ENCODE measurements at places on chromosomes 5 and 9.

GRCh38 chr9:133845440-133845839, 107.3 kb upstream of the SARDH start:
- DNase-seq, result no peak

DNA sequence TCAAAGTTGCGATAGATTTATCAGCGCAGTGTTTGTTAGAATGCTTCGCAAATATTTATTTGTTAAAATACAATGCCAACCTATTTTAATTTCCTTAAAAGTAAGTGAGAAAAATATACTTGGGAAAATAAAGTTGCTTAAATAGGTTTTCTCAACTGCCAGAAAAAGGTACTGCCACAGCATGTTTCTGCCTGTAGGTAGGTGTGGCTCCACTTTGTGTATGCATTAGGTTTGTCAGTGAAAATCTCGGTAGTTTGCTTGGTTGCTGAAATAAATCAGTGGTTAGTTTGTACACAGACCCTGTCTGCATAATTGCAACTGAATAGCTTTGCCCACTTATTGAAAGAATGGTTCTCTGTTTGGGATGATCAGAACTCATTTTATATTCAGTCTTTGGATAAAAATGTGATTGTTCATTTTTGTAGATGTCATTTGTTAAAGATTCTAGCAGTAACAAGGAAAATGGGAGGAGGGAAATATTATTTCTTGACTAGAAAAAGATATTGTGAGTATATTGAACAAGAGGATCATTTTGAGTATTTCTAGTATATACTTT, 25.7 kb downstream of the C9orf85 start:
- DNase-seq, result no peak

DNA sequence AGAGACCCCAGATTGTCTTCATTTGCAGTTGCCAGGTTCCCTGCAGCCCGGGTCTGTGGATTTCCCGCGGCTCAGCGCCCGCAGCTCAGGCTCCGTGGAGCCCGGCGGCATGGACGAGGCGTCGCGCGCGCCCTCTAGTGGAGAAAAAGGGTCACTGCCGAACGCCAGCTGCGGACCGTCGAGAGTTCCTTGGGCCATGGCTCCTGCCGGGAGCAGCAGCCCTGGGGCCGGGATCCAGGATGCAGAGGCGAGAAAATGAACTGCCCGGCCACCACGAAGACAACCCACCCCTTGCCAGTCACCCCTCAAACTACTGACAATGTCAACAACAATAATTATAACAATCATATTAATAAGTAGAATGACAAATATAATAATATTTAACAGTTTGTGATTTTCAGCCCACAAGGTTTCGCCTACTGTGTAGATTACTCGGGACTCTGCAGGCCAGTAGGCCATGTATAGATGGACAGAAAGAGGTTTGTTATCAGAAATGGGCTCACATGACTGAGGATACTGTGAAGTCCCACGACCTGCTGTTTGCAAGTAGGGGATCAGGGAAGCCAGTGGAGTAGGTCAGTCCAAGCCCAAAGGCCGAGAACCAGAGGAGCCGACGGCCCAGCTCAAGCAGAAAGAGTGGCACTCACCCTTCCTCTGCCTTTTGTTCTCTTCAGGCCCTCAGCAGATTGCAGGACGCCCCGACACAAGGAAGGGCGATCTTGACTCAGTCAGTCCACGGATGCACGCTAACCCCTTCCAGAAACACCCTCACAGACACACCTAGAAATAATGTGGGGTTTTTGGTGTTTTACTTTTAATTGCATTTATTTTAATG, 43.1 kb downstream of the BOD1 start:
- DNase-seq, result peak; percentile 23

DNA sequence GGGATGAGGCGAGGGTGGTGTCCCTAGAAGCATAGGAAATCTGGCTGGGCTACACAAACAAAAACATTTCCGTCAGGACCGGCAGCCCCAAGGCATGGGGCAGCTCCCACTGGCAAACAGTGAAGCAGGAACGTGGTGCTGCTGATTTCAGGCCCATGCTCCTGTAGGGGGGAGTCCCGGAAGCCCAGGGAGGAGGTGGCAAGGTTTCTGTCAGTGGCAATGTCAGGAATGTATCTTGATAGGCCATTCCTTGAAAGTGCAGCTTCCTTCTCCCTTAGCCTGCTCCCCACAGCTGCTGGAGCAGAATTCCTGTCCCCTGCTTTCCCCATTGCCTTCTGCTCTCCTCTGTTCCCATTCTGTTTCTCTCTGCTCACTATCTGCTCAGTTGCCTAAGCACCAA, 42.4 kb downstream of the MRRF start:
- no peak for DNase-seq

- DNase-seq, result no peak
Measured at GRCh38 chr9:117046666-117047327, 359.7 kb downstream of the TRIM32 start.

GRCh38 chr5:80189201-80189600, 66.6 kb downstream of the SERINC5 start:
- no peak for DNase-seq

GRCh38 chr9:126833710-126834345, 26.6 kb upstream of the ZBTB34 start:
- peak; percentile 20 for DNase-seq

- DNase-seq, result peak; percentile 21
Measured at GRCh38 chr5:169637085-169637548, at the start of gene DOCK2. Gene DOCK2 (plus strand): TSS chr5:169637275. CDS start chr5:169637327, 52 bp downstream.

GRCh38 chr9:76591256-76591950, 132.4 kb downstream of the GCNT1 start:
- DNase-seq, result no peak

DNA sequence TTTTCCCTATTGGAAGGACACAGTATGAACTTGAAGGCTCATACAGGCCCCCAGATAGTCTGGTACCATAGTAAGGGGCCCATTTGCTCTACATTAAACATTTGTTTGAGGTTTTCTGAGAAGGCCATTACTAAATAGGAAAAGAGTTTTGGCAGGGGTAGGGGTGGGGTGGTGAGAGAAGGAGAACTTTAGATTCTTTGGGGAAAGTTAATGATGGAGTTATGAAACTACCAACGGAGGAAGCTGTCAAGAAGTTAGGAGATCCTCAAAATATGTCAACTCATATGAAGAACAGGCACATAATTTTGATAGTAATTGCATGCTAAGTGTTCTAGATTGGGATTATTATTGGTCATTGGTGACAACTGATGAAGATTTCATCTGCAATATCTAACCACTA, 114.7 kb downstream of the TAF11L14 start:
- no peak for DNase-seq

DNA sequence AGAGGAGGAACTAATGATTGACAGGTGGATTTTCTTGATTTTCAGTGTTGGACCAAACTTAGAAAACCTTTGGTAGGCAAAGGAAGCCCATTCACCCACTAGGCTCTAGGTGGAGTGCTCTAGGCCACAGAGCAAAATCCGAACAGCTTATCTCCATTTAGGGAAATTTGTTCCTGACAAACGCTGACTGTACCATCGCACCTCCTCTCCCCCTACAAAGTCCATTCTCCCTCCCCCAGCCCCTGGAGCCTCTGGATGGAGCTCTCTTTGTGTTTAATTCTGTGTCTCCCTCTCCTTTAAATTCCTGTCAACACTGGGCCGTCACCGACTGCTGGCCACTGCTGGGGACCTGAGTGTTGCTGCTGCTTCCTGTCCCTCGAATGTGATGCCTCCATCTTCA, 350.1 kb upstream of the IRX2 start:
- DNase-seq, result no peak

- DNase-seq, result no peak
Measured at GRCh38 chr5:39466846-39467245, 42.1 kb upstream of the DAB2 start.

DNA sequence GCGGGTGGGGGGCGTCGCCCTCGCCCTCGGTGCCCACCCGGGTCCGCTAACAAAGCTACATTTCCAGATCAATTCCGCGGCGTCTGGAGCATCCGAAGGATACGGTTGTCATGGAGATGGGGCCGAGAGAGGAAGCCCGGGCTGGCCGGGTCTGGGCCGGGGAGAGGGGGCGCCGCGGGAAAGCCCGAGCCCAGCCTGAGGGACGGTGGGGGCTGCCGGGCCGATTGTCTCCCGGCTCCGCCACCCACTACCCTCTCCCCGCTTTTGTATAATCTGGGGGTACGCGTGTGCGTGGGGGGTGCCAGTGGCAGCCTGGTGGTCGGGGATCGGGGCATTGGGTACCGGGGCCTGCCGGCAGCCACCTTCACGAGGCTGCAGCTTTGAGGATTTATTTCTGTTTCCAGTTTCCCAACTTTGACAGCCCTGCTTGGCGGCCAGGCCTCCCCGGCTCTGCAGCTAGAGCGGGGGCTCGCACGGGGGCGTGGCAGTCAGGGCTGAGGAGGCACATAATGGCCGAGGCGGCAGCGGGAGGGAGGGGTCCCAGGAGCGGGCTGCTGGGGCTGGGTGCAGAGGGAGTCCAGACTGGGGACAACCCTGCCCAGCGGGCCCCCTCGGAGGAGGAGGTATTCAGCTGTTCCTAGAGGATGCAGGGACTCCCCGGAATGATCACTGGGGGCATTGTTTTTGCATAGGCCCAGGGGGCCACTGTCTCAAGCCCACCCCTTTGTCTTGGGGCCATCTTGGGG, 626 bp downstream of the PSD2 start:
- peak; percentile 34 for DNase-seq

GRCh38 chr9:13446938-13447842, 167.7 kb upstream of the MPDZ start:
- no peak for DNase-seq

DNA sequence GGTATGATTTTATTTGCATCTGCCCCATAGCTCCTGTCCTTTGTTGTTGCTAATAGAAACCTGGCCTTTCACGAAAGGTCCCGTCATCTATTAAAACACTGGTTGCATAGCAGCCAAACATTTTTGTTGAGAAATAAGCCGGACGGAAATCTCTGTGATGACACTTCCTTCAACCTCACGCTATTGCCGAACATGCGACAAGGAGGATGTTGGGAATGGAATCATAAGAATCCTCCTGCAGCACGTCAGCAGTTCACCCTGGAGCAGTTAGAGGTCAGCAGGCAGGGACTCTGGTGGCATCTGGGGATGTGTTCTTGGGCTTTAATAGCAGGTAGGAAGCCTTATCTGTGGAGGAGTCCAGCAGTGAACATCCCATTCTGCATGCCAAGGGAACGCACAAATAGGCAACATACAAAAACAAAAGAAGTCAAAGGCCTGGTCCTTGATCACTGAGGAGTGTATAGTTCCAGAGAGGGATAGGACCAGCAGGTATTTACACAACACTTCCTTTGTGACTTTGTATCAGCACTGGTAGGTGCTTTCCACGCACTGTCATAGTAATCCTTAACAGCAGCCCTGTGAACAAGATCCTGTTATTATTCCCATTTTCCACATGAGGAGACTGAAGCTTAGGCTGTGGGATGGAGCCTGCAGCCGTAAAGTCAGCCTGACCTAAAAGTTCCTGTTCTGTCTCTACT, 33.4 kb downstream of the ARHGAP26 start:
- DNase-seq, result no peak

DNA sequence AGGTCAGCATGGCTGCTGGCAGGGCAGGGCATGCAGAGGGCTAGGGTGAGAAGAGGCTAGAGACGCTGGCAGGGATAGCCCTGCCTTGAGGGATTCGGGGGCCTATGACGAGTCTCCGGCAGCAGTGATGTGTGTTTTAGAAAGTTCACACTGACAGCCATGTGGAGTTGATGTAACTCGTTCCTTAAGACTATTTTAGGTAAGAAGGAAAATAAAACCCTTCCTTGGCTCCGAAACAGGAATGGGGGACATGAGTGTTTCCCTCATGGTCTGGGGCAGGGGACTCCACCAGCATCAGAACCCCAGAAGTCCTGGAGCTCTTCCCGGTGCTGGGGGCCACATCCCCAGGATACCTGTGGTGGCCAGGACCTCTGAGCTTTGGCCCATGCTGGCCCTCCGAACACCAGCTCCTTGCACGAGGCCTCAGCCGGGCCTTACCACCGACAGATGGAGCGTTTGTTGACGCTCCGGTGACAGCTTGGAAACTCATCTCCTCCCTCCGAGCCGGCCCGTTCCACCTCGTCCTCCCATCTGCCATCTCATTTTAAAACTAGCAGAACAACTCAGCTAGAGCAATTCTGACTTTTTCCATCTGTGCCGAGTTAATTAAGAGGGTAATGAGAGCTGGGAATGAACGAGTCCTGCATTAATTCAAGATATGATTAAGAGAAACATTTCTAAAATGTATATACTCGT, 337.7 kb downstream of the CDK5RAP2 start:
- DNase-seq, result peak; percentile 23

GRCh38 chr5:173155912-173156311, 11.6 kb downstream of the BNIP1 start:
- DNase-seq, result no peak

DNA sequence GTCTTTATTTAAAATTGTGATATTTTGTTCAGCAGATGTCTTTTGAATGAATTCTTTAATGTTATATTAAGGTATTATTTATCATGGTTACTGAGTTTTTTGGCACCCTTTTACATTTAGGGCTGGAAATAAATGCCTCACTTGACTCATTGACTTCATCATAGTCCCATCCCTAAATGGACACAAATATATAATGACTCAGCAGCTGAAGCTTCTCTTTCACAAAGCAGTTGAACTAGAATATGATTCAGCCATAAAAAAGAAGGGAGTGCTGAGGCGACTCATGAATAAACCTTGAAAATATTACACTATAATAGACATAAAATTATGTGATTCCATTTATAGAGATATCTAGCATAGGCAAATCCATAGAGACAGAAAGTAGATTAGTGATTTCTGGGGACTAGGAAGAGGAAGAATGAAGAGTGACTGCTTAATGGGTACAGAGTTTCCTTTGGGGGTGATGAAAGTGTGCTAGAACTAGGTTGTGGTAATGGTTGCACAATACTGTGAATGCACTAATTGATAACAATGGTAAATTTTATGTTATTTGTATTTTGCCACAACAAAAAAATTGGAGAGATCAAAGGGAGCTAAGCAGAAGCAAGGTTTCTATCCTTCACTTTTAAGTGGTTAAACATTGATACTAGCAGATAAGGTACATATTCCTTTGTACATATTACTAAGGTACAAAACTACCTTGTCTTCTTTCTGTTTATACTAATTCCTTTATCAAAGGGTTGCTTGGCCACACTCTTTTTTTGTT, 449.6 kb downstream of the NTRK2 start:
- no peak for DNase-seq

- no peak for DNase-seq
Measured at GRCh38 chr5:127673117-127673800, 24.4 kb downstream of the CTXN3 start.

DNA sequence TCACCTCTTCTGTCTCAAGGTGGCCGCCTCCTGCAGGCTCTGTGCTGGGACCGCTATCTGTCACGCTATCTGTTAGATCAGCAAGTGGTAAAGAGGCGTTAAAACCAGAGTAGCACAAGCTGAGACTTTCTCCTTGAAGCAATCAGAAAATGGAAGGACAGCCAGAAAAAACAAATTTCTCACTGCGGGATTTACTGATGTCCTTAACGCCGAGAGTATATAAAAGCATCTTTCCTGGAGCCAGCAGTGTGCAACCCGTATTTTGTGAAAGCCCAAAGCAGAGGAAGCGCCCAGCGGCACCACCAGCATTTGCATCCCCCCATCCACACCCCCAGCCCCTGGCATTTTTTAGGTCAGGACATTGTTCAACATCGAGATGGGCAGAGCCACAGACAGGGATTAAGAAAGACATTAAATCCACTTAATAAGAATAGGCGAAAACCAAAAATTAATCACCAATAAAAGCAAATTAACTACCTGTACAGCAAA, 48.6 kb downstream of the DUSP1 start:
- DNase-seq, result no peak

- no peak for DNase-seq
Measured at GRCh38 chr9:93673839-93674334, 97.5 kb downstream of the PHF2 start.

- DNase-seq, result no peak
Measured at GRCh38 chr5:107578051-107578635, 92.6 kb downstream of the EFNA5 start.

GRCh38 chr5:32017692-32018367, 156.3 kb downstream of the GOLPH3 start:
- DNase-seq, result no peak

- no peak for DNase-seq
Measured at GRCh38 chr5:103371046-103371607, 112.6 kb downstream of the MACIR start.
